ENCODE measurements at places on chromosomes 3 and 15. TPM values are rescaled to one million over a fixed set of nuclear protein-coding genes. Genes with fewer than 3 reads are reported as not detected.

DNA sequence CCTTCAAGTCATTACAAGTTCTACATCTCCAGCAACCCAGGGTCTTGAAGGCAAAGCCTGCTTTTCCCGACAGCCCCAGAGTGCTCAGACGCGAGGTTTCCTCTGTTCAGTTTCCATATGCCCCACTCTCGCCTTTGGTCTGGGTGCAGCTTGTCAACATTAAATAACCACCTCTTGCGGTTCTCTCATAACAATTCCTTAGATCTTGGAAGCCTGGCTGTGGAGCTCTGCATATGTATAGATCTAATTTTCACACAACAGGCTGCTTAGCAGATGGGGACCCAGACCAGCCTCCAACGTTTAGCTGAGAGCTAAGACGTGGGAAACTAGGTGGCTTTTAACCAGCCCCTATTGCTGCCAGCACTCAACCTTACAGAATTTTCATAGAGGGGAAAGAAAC lies 295.5 kb downstream of the RPLP1 start:
- H3K27me3 ChIP-seq = no peaks in the 10 kb centered on the region
- no peak overlapping the region for H3K4me3 ChIP-seq

GRCh38 chr3:112873632-112874031 lies 27.0 kb upstream of the CD200R1L start:
- no peaks in the 10 kb centered on the region for H3K27me3 ChIP-seq
- H3K36me3 ChIP-seq = no peaks in the 10 kb centered on the region
- H3K4me1 ChIP-seq = no peaks in the 10 kb centered on the region
- no peak overlapping the region for H3K27ac ChIP-seq
- no peak overlapping the region for H3K4me3 ChIP-seq

DNA sequence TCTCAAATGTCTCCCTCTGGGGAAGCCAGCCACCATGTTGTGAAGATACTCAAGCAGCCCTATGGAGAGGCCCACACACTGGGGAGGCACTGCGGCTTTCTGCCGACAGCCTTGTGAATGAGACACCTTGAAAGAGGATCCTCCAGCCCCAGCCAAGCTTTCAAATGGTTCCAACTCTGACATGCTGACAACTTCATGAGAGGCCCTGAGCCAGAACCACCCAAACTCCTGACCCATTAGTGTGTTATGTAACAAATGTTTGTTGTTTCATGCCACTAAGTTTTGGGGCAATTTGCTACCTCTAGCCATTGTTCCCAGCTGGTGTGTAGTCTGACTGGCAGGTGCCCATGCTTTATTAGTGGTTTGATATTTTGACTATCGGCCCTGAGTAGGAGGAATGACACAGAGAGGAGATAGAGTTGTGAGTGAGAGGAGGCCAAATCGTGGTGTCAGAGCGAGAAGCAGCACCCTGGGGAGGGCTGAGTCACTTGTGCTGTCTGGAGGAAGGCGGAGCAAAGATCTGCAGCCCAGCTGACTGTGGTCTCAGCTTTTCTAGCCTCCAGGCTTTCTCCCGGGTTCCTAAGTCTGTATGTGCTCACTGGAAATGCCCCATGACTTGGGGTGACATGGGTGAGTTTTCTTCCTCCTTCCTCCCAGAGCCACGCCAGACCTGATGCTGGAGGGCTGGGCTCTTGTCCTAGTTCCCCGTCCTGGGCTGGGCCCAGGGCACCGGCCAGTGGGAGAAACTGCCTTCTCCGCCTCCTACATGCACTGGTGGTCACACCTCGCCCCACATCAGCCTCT lies 56.7 kb upstream of the BLM start:
- DNase-seq = peak; percentile 91
- no peaks in the 10 kb centered on the region for H3K27me3 ChIP-seq
- H3K27ac ChIP-seq = no peak overlapping the region
- no peaks in the 10 kb centered on the region for H3K36me3 ChIP-seq
- H3K4me3 ChIP-seq = no peak overlapping the region

DNA sequence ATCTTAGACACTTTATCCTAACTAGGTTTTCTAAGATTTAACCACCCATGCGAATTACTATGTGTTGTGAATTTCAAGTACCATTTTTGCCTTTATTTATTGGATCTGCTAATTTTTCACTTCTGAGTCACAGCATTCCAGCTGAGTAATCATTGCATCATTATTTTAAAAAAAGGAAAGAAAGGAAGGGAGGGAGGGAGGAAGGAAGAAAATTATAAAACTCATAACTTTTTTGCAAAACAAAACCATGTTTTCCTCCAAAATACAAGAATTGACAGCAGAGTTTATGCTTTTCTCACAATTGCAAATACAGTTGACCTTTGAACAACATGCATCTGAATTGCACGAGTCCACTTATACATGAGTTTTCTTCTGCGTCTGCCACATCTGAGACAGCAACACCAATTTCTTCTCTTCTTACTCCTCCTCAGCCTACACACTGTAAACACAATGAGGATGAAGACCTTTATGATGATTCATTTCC lies 651.4 kb upstream of the NECTIN3 start:
- H3K4me3 ChIP-seq = no peak overlapping the region
- DNase-seq = no peak
- H3K27ac ChIP-seq = no peak overlapping the region
- no peaks in the 10 kb centered on the region for H3K36me3 ChIP-seq

GRCh38 chr3:147412917-147413685 lies 3.9 kb downstream of the ZIC1 start:
- no peaks in the 10 kb centered on the region for H3K4me1 ChIP-seq
- H3K27me3 ChIP-seq = no peaks in the 10 kb centered on the region
- no peak overlapping the region for H3K4me3 ChIP-seq
- no peak overlapping the region for H3K27ac ChIP-seq

Gene CORO2B
- 9.2 TPM for total RNA-seq
